Activated naive CD4-positive, alpha-beta T cell treated with anti-CD3 and anti-CD28 coated beads, Interleukin-2, amount 10 ng/mL, durations not matched to agents 7 days and 5 days (primary cell): ENCODE measurements at places on chromosomes 1 and 21.

DNA sequence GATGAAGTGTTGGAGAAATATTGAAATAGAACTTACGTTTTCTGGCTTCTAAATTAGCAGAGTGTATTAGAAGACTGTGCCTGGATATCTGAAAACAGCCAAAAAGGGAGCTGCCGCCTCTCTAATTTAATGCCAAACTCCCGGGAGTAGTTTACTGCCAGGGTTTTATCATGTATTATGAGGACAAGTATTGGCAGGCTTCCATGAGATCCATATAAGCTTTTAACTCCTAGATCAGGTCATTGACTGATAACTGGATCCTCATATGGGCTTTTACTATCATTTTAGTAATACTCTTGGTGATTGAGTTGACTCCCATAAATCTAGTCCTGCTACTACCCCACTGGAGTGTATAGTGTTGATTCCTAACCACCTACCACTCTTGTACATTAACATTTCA lies 178.4 kb upstream of the CXADR start:
- DNase-seq: no peak

DNA sequence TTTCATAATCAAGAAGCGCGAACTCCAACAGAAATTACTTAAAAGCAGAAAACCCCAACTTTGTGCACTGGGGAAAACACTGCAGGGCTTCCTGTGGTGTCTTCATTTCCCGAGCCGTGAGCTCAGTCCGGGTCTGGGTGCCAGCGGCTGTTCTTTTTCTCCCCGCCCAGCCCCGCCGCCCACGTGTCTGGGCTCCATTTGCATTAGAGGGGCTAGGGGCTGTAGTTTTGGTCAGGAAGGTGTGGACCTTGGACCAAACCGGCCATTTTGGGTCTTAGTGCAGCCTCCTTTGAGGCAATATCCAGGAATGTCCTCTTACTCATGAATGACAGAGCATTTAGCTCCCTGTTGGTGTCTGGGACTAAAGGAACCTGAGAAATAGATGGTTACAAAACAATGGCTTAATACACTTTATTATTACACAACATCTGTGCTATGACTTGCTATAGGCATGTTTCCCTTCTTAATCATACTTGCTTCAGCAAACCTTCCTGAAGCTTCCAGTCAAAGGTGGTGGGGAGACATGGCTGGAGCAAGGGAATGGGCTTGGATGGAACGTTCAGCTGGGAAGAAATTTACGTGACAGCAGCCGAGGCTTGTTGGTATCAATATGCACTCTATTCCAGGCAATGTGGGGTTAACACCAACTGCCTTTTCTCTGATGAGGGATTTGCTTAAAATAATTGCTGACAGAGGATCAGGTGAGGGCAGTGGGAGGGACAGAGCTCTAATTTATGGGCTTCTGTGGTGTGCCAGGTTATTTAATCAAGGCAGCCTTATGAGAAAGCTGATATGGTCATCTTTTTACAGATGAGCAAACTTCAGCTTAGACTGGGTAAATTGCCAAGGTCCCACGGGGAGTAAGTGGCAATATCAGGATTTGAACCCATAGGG lies 1.1 kb downstream of the AGTRAP start:
- DNase-seq: peak; percentile 52

- no peak for DNase-seq
These were observed 16.2 kb downstream of the RIIAD1 start for GRCh38 chr1:151737479-151737878.

DNA sequence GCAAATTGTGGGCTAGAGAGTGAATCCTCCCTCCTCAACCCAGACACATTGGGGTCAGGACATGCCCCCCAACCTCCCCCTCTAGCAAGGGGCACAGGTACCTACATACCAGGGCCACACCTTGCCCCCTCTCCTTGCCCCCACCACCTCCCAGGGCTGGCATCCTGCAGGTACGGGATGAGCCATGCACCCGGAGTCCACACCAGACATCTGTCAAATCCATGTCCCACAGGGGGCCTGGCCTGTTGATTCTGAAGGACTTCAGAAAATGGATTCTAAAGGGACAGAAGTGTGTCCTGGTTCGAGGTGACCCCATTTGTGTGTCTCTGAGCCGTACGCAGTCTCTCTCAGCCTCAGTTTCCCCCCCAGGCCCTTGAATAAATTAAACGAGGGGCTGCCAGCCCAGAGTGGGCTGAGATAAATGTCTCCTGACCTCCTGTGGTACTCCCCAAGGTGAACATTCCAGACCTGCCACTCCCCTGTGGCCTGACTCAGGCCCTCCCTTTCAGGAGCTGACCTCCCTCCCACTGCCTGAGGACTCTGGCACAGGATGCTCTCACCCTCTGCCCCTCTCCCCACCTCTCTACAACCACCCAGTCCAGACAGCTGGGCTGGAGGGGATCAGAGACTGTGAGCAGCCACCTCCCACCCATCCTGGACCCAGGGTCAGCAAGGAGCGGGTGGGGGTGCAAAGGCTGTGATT lies 94.5 kb downstream of the EPHB2 start:
- DNase-seq: no peak

DNA sequence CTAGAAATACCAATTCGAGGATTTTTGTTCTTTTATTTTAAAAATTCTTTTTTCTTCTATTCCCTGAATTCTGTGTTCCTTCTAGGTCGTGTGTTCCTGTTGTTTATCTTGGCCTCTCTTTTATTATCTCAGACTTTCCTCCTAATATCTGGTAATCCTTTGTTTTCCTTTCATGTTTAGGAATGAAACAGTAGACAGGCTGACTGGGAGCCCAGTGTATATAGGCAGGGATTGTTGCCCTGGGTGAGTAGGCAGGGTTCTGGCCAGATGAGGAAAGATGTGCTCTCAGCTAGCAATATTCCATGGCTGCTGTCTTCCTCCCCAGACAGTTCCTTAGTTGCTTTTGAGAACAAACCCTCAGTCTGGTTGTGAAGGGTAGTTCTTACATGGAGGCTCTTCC lies 161.8 kb upstream of the PDE4B start:
- DNase-seq: no peak

DNA sequence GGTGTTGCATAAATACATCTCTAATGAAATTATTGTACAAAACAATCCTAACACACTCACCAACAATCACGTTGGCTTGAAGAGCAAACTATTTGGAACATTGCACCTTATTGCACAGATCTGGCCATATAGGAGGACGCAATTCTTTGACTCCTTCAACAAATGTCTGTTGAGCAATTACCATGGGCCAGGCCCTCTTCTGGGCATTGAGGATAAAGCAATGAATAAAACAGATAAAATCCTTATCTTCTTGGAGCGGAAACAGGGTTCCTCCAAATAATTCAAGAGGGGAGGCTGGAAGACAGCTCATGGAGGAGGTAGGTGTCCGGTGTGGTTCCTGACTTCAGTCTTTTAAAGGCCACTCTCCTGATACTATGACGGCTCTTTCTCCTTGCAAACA lies 43.3 kb downstream of the PAX7 start:
- no peak for DNase-seq

DNA sequence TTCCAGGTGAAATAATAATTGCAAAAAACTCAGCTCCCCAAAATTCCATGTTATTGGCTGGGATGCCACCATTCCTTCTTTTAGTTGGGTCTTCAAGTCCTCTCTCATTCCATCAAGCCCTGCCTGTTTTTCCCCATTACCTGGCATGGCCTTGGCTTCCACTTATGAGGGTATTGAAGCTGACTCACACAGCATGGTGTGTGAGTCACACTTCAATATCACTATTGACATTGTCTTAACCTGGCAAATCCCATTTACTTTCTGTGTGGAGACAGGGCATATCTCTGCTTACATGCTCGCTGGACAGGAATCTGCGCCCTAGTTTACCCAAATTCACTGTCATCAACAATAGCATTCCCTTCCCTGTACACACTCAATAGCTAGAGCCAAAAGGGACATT lies 1806.8 kb downstream of the BRINP3 start:
- no peak for DNase-seq

GRCh38 chr1:229155472-229155871 lies 115.4 kb upstream of the RAB4A start:
- DNase-seq: peak; percentile 43

- no peak for DNase-seq
These were observed 755 bp downstream of the RPAP2 start for GRCh38 chr1:92299477-92300150.

GRCh38 chr1:200526709-200527612 lies 93.6 kb downstream of the KIF14 start:
- DNase-seq: no peak

- no peak for DNase-seq
These were observed 5.2 kb downstream of the LRRC7 start for GRCh38 chr1:69572921-69573320.

GRCh38 chr1:204491655-204492054 lies 3.0 kb downstream of the PIK3C2B start:
- no peak for DNase-seq

- DNase-seq: no peak
These were observed 372.1 kb upstream of the VAMP3 start for GRCh38 chr1:7398982-7399381.

- DNase-seq: no peak
These were observed 269.4 kb downstream of the PTPRU start for GRCh38 chr1:29505532-29506220.

DNA sequence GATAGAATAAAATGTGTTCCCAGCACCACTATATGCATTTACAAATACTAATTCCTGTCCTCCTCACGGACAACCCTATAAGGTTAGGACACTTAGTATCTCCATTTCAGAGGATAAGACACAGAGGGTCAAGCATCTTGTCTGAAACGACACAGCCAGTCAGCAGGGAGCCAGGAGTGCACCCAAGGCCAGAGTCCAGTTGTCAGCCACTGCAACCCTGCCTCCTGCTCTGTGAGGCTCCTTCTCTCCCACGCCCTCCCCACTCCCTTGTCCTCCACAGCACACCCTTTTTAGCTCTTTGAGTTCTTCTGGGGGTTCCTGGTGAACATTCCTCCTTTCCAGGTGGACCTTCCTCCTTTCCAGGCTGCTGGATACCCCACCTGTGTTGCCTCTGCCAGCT lies 119.0 kb upstream of the TNR start:
- no peak for DNase-seq

DNA sequence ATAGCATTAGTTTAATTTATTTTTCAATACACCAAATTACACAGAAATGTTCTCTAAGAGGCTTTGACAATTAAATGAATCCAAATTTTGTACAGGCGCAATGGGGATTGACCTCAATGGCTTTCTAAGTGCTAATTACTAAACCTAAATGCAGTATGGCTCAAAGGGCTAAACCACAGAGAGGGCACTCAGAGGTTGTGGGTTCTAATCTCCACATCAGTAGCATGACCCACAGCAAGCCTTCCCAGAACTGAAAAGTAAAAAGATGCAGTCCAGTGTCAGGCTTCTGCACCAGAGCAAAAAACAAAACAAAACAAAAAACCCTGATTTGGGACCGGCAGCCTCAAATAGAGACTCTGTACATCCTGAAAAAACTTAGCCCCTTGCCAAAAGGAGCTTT lies 579.2 kb upstream of the PKN2 start:
- no peak for DNase-seq

DNA sequence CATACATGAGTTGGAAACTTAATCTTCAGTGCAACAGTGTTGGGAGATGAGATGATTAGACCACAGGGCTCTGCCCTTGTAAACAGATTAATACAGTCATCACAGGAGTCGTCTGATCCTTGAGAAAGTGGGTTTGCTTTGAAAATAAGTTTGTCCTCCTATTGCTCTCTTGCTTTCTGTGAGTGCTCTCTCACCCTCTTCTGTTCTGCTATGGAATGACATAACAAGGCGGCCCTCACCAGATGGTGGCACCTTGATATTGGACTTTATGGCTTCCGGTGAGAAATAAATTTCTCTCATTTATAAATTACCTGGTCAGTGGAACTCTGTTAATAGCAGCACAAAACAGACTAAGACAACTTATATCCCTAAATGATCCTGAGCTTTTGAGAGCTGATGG lies 353.6 kb downstream of the BRINP3 start:
- DNase-seq: no peak

- no peak for DNase-seq
These were observed 8.3 kb downstream of the ASAP3 start for GRCh38 chr1:23475641-23476040.

DNA sequence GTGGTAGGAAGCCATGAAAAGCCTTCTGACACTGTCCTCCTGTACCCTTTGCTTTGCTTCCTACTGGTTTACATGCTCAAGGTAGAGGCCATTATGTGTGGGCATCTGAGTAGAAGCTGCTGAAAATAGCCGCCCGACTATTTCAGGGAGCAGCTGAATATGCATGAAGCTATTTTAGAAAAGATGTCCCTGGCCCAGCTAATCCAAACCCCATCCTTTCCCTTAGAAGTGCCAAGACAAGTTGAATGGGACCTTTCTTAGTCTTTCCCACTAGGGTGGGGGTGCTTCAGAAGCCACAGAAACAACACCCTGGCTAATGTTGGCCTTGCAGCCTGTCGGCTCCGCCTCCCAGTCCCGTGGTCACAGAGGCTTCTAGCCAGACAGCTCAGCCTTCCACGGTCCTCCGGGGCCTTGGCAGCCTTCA lies 205.1 kb upstream of the EDN2 start:
- no peak for DNase-seq

GRCh38 chr1:87968197-87968955 lies 639.7 kb downstream of the LMO4 start:
- no peak for DNase-seq

DNA sequence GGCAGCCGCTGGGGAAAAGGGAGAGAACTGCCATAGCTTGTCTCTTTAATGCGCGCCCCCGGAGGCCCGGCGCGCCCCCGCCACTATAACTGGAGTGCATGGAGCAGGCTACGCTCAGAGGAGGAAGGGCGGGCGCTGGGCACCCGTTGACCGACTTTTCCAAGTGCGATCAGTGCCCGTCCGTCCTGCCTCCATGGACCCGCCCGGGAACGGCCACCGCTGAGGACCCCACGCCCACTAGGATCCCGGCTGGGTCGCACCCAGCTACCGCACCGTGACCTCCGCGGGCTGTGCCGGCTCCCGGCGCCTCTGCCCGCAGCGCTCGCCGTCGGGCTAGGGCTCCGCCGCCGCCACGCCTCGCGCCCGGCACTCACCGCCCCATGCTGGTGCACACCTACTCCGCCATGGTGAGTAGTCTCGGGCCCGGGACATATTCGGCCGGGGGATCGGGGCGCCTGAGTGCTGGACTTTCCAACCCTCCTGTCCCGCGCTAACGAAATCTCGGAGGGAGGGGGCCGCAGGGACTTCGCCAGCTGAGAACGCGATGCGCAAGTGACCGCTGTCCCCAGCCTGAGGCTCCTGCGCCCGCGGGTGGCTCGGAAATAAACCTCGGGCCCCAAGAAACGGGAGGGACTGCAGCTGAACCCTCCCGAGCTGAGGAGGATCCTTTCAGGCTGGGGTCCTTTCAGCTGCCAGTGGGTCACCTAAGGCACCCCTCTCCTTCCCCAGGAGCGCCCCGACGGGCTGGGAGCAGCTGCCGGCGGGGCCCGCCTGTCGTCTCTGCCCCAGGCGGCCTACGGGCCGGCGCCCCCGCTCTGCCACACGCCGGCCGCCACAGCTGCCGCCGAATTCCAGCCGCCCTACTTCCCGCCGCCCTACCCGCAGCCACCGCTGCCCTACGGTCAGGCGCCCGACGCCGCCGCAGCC lies at the start of gene TFAP2E:
TSS of gene TFAP2E (plus strand) at position 117 of the 927 bp plus-strand sequence. CDS start at position 381, 264 bp downstream.
- no peak for DNase-seq
